ENCODE measurements at places on chromosomes 2 and 18.

- no peak for DNase-seq
These were observed 280.9 kb downstream of the NEDD4L start for GRCh38 chr18:58324824-58325480.

GRCh38 chr2:46029332-46029811, 267.8 kb upstream of the EPAS1 start:
- peak; percentile 37 for DNase-seq

GRCh38 chr18:58288921-58289797, 245.1 kb downstream of the NEDD4L start:
- DNase-seq: peak; percentile 18

DNA sequence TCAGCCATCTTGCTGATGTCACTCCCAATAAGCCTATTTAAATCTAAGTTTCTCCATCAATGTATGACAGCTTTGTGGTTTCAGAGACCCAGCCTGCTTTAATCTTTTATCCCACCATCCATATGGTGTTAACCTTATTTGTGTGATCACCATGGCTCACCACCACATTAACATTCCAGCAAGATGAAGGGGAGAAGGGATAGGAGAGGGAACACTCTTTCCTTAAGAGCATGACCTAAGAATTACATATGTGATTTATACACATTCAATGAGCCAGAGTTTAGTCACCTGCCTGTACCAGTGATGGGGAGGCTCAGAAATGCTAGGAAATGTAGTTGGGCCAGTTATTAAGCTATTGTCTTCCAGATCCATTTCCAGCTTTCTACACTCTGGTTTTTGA, 44.5 kb upstream of the CHN1 start:
- DNase-seq: no peak

DNA sequence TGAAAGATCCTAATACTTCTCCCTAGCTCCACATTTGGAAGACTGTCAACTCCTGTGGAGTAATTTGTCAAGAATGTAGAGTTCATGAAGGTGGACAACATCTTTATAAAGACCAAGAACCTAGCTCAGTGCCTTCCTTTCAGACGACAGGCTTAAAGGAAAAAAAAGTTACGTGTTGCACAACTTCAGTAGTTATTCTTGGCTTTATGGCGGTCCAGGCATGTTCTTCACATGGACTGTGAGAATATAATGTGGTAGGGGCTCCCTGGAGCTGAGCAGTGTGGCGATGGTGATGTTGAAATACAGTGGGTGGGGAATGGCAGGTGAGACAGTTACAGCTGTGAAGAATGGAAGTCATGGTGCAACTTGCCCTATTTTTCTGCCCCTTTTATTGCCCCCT, 3.9 kb downstream of the TAF1B start:
- no peak for DNase-seq

DNA sequence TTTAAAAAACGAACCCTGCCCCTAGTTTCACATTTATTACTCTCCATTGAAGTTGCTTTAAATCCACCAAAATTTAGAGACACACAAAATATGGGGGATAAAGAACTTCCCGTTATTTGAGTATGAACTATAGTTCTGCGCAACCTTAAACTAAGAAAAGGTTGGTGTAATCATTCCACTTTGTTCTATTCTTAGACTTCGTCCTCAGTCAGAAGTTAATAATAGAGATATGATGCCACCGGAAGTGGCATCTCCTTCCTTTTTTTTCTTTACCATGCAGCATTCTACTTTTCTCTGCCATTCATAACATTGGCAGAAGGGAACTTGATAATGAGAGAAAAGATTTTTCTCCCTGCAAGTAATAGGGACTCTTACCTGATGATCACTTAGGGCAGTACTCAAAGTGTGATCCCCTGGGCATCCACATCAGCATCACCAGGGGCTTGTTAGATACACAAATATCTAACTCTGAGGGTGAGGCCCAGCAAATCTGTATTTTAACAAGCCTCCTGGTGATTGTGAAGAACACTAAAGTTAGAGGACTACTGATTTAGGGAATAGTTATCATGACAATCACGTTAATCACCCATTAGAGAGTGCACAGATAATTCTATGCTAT, 147.7 kb upstream of the DTNA start:
- DNase-seq: no peak

- no peak for DNase-seq
These were observed 116.1 kb downstream of the RNF144A start for GRCh38 chr2:7033136-7033960.

DNA sequence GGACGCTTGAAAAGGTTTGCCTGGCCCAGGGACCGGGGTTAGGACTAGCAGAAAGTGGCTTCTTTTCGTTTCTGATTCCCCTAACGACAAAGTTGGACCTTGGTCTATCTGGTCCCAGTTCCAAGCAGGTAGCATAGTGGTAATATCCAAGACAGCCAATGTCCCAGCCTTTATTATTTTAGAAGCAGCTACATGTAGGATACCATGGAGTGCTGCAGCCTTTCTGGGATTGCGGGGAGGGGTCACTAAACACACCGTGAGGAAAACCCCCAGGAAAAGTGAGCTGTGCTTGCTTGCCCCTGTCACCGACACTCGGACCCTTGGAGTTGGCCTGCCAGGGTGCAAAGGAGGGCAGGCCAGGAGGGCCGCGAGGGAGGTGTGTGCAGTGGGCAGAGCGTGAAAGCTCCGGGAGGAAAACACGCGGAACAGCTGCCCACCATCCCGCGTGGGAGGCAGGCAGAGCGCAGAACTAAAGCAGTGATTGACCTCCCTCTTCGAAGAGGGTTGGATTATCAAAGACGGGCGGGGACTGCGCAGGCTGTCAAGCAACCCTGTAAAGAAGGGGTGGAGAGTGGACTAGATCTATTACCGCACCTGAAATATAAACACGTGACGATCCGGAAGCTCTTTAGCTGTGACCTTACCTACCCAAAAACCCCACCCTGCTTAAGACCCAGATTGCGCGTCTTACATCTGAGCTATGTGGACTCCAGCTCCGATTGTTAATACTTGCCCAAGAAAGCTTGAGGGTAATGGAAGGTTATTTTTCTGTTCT, 624 bp upstream of the MAP4K3 start:
- DNase-seq: peak; percentile 20

GRCh38 chr2:85504778-85505261, 34.1 kb upstream of the MAT2A start:
- DNase-seq: no peak

DNA sequence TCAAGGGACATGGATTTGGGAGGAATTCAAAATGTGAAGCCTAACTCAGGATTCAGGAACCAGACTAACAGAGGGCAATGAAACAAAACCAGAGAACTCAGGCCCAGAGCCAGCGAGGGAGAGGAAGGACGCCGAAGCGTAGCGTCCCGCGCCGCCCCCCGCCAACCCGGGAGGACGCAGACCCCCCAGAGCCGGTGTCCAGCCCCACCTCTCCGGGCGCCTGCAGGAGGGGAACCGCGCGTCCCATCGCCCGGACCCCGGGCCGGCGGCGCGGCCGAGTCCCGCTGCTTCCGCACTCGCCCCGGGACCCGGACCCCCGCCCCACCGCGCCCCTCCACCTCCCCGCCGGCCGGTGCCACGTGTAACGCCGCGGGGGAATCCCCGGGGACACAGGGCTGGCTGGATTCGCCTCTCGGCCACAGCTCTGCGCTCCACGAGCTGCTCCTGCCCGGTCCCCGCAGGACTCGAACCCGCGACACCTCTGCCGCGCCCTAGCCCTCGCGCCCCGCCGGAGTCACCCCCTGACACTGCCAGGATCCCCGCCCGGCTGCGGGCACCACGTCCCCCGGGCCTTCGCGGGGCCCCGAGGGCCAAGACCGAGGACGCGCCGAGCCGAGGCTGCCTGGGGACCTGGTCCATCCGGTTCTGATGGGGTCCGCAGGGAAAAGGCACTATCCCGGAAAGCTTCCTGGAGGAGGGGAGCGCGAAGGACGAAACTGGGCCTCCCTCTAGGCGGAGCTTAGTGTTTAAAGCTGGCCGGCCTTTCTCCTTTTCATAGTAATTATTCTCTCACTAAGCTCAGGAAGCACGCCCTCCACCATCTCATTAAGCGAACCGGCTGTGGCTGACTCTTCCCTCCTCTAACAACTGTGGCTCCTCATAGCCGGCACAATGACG, 40.4 kb upstream of the FAM124B start:
- DNase-seq: no peak

DNA sequence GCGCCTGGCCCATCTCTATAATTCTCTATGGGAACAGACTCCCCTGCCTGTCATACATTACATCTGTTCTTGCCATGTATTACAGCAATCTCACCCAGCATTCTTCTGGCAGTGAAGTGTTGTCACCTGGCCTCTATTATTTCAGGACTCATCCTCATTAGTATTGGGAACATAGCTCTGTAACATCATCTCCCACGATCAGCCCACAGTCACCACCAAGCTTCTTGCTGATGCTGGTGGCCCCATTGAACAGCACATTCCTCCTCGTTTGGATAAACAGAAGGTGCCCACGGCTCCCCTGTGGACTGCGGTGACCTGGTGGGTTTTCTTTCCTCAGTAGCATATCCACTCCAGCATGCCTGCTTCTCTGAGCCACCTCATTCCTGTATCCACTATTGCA, 21.5 kb downstream of the CHCHD5 start:
- DNase-seq: no peak

DNA sequence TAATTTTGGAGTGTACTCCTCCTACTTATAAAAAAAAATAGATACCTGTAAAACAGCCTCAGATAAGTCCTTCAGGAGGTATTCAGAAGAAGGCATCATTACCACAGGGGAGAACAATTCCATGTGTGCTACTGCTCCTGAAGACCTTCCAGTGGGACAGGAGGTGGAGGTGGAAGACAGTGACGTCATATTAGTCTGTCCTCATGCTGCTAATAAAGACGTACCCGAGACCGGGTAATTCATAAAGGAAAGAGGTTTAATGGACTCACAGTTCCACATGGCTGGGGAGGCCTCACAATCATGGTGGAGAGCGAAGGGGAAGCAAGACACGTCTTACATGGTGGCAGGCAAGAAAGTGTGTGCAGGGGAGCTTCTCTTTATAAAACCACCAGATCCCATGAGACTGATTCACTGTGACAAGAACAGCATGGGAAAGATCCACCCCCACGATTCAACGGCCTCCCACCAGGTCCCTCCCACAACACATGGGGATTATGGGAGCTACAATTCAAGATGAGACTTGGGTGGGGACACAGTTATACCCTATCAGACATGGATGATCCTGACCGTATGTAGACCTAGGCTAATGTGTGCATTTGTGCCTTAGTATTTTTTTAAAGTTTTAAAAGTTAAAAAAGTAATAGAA, 98.4 kb downstream of the NDUFA10 start:
- no peak for DNase-seq

GRCh38 chr18:70426818-70427217, 138.0 kb downstream of the SOCS6 start:
- DNase-seq: no peak

- peak; percentile 91 for DNase-seq
These were observed 72.9 kb downstream of the EN1 start for GRCh38 chr2:118774458-118775133.

DNA sequence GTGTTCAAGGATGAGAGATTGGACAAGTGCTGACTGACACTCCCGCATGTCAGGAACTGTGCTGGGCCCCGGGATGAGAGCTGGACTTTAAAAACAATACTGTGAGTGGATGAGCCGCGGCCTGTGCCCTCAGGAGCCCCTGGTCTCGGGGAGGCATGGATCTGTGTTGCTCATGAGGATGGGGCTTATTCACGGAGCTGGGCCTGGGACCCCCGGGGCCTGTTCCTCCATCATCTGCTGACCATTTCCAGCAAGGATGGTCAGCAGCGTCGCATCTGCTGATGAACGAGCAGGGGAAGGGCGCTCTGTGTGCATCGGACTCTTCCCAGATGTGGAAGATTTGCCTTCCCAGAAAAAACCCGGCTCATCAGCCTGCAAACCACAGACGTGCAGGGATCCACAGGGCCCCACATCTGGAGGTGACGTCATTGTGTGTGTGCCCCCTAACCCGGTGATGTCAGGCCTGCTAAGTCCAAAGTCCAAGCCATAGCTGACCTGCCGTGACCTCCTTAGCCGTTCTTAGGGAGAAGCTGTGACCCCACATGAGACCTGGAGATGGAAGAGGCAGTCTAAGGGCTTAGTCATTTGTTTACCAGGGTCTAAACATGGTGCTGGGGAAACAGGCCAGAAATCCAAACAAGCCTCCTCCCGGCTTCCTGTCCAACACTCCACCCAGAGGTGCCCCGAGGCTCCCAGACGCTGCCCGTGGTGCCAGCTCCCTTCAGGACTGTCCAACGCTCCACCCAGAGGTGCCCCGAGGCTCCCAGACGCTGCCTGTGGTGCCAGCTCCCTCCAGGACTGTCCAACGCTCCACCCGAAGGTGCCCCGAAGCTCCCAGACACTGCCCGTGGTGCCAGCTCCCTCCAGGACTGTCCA, 143.9 kb downstream of the PXDN start:
- DNase-seq: no peak

DNA sequence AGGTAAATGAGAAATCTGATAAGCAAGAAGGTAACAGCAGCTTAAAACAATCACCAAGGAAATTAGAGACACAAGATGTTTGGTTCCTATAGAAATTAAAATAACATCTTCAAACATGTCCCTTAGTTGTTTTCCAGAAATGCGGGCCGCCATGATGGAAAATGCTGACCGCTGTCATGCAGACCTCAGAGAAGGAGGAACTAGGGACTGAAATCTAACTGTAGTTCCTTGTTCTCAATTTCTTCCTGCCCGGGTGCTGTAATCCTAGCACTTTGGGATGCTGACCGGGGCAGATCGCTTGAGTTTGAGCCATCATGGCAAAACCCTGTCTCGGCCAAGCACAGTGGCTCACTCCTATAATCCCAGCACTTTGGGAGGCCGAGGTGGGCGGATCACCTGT, 51.1 kb downstream of the TEX51 start:
- DNase-seq: no peak

DNA sequence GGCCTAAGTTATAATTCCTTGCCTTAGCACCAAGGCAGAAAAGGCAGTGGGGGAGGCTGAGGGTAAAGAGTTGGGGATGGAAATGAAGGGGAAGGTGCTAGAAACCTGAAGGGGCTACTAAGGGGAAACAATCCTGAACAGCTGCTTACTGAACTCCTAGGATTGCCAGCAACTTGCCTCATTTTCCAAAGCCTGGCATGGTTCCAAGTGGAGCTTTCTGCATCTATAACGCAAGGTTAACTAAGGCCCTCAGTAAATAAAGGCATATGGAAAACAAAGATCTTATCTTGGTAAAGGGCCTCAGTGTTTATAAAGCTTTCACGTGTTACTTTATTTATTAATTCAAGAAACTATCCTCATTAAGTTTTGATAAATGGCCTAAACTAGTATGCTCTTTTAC, 10.9 kb downstream of the MEP1B start:
- no peak for DNase-seq

- DNase-seq: peak; percentile 2
These were observed 30.9 kb downstream of the RALBP1 start for GRCh38 chr18:9506046-9506792.

DNA sequence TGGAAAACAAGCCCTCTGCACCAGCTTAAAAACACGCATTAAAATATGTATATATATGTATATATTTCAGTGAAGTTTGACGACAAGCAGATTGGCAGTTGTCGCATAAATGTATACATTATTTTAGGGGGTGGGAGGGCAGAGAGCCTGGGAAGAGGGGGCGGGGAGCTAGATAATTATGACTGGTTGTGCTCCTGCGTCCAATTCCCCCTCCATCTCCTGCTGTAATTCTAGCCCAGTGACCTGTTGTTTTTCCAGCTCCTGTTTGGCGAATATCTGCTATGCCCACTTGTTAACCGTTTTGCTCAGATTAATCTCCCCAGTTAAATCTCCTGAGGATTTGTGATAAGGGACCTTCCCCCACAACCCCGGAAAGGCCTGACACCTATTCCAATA, 656 bp downstream of the UNC80 start:
- no peak for DNase-seq

- DNase-seq: no peak
These were observed 94.6 kb downstream of the MC4R start for GRCh38 chr18:60277855-60278480.

All from neural progenitor cell (in vitro differentiated cells).